Foreskin melanocyte (primary cell): ENCODE measurements at places on chromosomes 5 and 9.

DNA sequence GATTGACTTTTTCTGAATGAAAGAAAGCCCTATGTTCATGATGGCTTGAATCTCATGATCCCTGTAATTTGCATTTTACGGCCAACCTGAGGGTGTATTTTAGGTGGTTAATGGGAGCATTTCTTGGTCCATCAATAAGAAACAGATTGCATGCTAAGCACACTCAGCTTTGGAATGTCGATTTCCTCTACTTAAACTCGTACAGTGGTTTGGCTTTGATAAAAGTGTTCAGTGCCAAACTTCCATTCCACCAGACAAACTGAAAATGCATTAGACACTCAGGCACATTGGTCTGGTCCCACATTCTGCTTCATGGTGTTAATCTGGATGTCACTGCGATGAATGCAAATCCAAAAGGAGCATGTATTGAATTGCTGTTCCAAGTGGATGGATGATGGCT, 77.0 kb downstream of the VCAN start:
- no peak for DNase-seq

DNA sequence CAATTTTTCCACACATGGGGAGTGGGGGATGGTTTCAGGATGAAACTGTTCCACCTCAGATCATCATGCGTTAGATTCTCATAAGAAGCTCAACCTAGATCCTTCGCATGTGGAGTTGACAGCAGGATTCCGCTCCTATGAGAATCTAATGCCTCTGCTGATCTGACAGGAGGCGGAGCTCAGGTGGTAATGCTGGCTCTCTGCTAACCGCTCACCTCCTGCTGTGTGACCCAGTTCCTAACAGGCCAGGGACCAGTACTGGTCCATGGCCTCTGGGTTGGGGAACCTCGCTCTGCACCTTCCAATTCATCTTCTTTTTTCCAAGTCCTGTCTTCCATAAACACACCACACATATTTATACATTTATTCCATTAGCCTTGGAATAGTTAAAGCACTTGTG, 33.0 kb downstream of the POU5F2 start:
- DNase-seq: no peak

GRCh38 chr5:157449011-157449723, 10.8 kb upstream of the NIPAL4 start:
- DNase-seq: no peak

DNA sequence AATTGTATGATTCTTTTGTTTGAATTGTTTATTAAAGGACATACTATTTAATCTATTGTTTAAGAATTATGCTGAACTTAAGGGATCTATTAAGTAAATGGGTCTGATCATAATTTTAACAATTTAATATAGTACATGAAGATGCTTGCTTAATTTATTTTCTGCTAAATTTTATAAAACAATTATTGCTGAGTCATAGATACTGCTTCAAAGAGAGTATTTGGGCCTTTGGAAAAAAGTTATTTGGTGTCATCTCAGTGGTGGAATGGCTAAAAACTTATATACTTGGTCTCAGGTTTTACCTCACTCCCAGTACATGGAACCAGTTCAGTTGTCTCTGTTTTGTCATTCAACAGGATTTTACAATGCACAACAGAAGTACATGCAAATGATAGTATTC, 145.3 kb downstream of the CDH9 start:
- DNase-seq: no peak

DNA sequence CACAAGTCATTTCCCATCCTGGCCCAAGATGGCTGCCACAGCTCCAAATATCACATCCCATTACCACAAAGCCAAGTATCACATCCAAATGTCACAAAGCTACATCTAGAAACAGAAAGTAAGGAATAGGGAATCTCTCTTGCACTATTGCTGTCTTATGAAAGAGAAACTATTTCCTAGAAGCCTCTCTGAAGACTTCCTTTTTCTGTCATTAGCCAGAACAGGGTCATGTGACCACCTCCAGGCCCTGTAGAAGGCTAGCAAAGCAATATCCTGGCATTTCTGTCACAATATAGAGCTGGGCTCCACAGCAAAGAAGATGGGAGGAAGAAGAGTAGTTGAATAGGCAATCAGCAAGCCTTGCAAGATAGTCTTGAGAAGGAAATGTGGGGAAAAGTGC, 99.2 kb downstream of the SH3TC2 start:
- no peak for DNase-seq

DNA sequence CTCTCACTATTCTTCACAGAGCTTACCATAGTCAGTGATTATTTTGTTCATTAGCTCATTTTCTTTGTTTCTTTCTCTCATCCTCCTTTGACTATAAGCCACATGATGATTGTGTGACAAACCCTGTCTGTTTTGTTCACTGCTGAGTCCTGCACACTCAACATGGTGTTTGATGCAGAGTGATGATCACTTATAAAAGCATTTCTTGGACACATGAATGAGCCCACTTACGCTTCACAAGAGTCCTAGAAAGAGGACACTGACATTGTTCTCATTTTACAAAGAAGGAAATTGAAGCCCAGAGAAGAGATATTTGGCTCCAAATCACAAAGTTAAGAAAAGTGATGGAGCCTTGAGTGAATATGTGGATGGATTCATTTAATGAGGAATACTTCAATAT, 13.4 kb downstream of the ABLIM3 start:
- no peak for DNase-seq

DNA sequence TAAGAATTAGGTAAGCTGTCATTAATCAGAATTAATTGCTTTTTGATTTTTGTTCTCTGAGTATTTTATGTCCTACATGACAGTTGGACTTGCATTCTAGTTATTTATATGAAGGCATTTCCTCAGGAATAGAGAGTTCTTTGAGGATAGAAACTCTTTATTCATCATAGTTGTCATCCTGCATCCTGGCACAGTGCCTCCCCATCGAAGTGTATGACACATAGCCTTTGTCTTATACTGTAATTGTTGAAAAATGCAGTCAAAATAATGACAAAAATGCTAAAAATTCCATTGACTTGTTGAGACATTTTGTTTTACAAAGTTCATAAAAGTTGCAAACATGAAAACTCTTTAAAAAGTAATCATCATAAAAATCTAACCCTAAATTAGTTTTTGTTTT, 36.5 kb downstream of the CFAP95 start:
- DNase-seq: peak; percentile 74

- DNase-seq: no peak
Observed at GRCh38 chr5:92890841-92891244, 690.2 kb downstream of the NR2F1-AS1 start.

DNA sequence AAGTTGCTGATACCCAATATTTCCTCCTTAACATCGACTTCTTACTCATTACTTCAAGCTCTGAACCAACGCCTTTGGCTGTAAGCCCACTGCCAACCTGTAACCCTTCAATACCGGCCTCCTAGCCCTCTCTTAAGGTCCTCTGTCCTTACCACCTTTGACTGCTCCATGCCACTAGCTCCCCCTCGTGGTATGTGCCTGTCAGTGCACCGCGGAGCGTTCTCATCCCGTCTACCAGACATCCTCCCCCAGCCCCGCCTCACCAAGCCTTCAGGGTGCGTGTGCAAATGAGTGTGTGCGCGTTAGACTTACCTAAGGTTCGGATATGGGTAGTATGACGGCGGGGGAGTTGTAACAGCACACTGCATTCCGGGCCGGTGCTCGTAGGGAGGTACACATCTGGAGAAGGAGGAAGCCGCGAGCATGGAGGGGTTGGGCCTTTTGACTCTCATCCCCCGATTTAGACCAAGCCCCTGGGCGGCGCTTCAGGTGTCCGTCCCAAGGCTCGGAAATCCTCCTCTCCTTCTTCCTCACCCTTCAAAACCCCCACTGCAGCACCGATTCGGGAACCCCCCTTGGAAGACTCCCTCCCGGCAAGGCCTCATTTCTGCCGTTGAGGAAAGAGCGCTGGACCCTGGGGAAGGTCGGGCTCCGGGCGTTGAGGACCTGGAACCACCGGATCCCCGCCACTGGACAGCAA, 2.8 kb upstream of the MYORG start:
- peak; percentile 71 for DNase-seq

- DNase-seq: no peak
Observed at GRCh38 chr9:347667-348292, 133.1 kb downstream of the DOCK8 start.

DNA sequence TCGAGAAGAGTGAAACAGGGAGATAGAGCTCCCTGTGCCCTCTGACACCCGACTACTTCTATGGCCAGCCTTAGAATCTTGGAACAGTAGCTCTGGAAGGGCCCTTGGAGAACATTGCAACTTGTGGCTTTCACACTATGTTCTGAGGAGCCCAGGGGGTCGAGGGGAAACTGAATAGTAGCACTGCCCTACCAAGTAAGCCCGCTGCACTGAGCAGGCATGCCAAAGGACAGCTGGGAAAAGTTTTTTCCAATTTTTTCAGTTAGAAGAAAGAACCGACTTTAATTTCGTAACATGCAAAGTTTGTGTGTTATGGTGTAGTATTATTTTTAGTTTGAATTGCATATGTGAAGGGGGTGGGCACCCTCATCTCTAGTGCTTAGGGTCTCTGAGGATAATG, 10.9 kb downstream of the SMIM3 start:
- DNase-seq: no peak
